ENCODE measurements at places on chromosomes 7 and 10.

GRCh38 chr10:1802413-1802812, 65.1 kb upstream of the ADARB2 start:
- no peak for DNase-seq

DNA sequence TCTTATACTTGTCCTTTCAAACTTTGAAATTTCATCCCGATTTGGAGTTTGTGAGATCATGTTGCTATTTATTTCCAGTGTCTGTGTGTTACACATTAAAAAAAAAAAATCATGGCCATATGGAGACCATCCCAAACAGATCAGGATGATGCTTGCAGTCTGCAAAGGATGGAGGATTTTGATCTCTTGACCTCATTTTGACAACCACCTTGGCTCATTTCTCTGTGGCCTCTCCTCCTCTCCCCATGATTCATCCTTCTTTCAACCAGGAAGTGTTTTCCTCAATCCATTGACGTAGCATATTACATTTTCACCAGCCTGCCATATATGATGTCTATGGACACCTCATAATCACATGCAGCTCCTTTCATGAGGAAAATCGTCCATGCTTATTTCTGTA, 68.9 kb upstream of the INSYN2A start:
- DNase-seq, result no peak

DNA sequence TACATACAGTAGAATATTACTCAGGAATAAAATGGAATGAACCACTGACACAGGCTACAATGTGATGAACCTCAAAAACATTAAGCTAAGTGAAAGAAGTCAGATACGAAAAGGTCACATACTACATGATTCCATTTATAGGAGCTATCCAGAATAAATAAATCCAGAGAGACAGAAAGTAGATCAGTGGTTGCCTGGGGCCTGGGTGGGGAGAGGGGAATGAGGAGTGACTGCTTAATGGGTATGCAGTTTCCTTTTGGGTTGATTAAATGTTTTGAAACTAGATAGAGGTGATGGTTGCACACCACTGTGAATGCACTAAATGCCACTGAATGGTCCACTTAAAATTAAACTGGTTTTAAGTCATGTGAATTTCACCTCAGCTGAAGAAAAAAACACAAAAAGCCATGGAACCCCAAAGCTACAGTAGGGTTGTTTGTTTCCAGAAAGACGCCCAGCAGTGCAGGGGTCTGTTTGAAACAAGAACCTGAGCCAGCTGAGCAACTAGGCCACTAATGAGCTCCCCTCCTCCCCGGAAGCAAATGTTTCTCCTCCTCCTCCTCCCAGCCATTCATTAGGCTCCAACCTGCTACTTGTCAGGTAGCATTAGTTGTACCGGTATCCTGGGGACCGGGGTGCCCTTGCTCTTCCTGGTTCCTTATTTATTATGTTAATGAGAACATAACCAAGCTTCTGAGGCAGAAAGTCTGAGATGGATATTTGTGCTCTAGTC, 168.4 kb downstream of the EVX1 start:
- no peak for DNase-seq

- DNase-seq, result no peak
These were observed 64.2 kb downstream of the CNOT4 start for GRCh38 chr7:135445690-135446089.

DNA sequence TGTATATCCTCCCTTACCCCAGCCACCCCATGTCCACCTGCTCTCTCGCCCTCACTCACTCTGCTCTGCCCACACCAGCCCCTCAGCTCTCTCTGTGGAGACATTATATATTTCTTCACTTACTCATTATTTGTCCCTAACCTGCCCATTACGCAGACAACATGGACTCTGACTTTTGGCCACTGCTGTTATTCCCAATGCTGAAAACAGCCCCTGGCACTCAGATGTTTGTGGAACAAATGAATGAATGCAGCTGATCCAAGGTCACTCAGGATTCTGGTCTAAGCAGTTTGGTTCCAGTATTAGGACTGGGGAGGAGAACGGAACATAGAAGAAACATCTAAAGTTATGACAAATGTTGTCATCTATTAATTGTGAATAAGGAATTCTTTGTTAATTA, 26.7 kb downstream of the GNA12 start:
- DNase-seq, result no peak

DNA sequence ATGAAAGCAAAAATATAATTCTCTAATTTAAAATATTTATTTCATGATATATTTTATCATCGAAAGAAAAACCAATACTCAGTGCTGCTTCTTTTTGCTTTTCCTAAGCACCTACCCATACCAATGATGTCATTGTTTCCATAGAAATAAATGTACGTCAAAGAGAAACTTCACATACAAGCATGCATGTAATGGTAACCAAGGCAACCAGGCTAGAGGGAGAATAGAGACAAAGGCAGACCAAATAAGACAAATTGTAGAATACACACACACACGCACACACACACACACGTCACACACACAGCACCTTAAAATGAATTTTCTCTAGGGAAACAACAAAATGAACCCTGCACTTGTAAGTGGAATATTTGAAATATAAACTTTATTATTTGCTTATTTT, 75.5 kb downstream of the MACC1 start:
- DNase-seq, result no peak

DNA sequence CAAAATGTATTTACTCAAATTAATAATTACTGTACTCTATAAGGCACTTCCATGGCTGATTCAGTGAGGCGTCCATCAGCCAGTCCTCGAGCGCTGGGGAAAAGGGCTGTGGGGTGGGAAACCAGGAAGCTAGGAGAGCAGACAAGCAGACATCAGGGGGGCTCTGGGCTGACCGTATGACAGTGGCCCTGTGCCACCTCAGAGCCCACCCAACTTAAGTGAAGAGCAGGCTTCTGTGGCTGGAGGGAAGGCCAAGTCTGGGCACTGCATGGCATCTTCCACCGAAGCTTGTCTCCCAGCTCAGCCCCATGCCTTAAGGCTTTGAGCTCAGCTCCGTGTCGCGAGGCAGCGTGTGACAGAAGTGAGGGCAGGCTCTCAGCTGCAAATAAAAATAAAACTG, 464.5 kb upstream of the ZMIZ1 start:
- no peak for DNase-seq
